ENCODE measurements at places on chromosomes 5 and 9.
A peak's percentile ranks its signal among the peaks of the same experiment; 100 is the strongest.

GRCh38 chr5:64207978-64208377 lies 42.3 kb downstream of the RNF180 start:
- DNase-seq, result no peak

GRCh38 chr5:142795251-142795650 lies 25.1 kb downstream of the ARHGAP26 start:
- DNase-seq, result no peak

- DNase-seq, result peak; percentile 78
Observed at GRCh38 chr9:127921557-127922120, 4.8 kb upstream of the ST6GALNAC4 start.

DNA sequence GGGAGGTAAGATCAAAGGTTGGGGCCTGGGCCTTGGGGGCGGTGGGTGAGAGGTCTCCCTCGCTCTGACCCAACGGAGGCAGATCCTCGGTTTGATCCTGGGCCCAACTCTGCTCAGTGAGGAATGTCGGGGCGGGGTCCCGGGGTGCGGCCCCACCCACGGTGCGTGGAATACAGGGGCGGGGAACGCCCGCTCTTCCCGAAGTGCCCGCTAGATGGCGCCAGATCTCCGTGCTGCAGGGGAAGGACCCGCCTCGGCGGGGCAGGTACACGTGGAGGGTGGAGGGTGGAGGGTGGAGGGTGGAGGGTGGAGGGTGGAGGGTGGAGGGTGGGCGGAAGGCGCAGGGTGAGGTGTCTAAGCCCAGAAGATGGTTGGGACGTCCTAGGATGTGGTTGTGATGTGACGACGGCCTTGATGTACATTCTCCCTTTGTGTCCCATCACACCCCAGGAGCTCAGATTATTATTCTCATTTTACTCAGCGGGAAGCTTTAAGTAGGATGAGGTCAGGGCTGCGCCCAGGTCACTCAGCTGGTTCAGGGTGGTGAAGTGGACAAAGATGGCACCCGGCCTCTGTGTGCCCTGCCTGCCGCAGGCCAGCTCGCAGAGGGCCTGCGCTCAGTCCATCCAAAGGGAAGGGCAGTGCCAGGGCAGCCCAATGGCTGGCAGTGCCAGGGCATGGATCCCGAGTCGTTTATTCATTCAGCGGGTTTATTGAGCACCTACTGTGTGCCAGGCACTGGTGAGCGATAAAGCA lies 9.4 kb upstream of the RPS14 start:
- peak; percentile 88 for DNase-seq

DNA sequence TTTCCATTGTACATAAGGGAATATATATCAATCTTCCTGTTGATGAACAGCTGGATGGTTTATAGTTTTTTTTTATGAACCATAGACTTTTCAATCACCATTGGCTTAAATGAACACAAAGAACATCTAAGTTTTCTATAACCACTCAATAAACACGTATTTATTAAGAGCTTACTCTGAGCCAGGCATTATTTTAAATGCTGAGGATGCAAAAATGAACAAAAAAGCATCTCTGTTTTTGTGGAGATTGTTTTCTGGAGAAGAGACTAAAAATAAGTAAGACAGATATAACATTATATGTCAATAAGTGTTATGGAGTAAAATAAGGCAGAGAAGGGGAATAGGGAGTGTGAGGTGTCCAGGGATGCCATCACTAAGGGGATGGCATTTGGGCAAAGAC lies 52.1 kb upstream of the SLC24A2 start:
- DNase-seq, result no peak

DNA sequence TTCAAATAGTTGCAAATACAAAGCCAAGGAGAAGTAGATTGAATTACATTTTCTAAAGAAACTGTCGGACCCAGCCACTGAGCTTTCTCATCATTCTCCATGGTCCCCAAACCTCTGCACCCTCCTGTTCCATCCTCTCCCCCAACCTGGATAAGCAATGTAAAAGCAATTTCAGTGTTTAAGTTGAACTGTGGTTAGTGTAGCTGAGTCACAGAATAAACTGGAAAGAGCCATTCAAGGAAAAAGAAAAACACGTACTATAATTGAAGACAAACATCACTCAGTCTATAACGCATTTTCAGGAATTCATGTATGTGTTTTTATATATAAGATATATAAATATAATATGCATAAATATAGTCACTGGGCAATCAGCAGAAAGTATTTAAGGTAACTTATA lies 54.1 kb upstream of the TMEM161B start:
- no peak for DNase-seq

GRCh38 chr5:180652771-180653170 lies 3.4 kb upstream of the FLT4 start:
- no peak for DNase-seq

- no peak for DNase-seq
Observed at GRCh38 chr5:56350597-56351170, 117.6 kb upstream of the ANKRD55 start.

DNA sequence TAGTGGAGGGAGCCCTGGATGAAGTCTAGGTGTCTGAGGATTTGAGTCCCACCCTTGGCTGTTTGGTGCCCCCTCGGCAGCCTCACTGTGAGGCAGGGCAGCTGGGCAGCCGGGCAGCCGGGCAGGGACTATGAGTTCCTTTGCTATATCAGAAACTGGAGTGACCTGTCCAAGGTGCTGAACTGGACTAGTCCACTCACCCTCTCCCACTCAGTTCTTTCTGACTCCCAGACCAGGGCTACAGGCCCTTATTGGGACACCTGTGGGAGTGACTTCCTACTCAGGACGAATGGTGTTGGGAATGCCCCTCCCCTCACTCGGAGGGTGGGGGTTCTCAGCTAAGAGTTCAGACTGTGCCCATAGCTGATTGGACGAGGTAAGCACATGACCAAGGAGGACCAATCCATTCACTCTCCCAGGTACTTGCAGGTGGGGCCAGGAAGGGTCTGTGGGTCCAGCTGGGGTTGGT lies 34.1 kb upstream of the RAPGEF1 start:
- DNase-seq, result no peak

DNA sequence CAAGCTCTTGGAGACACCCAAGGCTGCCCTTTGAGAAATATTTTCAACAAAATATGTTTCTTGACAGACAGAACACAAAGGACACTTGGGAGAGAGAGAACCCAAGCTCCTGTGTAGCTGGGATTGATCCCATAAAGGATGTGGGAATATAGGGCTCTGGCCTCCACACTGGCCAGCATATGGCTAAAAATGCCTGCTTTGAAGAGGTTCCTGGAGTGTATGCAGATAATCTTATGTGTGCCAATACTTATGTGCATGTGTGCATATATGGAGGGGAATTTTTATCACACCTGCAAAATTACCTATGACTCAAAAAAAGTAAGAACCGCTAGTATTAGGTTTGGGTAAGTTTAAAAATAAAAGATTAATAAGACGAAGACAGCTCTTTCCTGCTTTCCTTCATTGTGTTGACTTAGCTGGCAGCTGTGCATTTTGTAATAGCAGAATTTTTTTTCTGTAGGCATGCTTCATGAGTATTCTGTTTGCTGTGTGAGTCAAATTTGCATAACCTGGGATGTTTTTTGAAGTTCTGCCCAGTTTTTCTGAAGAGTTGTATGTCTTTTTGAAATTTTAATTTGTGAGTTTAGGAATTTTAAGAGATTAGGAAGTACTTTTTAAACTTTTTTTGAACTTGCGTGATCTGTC lies 42.6 kb downstream of the HACD4 start:
- no peak for DNase-seq
